ENCODE measurements at places on chromosomes 7 and 10.

DNA sequence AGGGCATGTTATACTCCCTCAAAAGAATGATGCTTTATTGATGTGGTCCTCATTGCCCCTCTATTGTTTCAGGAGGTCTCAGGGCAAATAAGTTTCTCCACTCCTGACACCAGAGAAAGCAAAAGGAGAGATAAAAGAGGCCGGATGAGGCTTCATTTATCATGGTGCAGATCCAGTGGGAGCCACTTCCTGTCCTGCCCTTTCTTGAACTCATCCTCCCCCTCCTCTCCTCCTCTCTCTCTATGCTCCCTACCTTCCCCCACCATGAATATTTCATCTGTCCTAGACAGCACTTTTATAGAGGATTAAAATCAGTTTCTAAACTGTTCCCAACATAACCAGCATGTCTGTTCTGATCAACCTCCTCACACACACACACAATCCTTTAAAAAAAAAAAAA is 172.2 kb upstream of the KMT2E start:
- no peak for DNase-seq

GRCh38 chr10:119090026-119090795 is 9.6 kb upstream of the EIF3A start:
- peak; percentile 63 for DNase-seq

GRCh38 chr7:82624337-82624736 is 180.8 kb upstream of the CACNA2D1 start:
- no peak for DNase-seq

GRCh38 chr7:117567781-117568180 is 88.0 kb downstream of the CFTR start:
- no peak for DNase-seq

GRCh38 chr7:134985894-134986362 is 380 bp upstream of the AGBL3 start:
- no peak for DNase-seq

DNA sequence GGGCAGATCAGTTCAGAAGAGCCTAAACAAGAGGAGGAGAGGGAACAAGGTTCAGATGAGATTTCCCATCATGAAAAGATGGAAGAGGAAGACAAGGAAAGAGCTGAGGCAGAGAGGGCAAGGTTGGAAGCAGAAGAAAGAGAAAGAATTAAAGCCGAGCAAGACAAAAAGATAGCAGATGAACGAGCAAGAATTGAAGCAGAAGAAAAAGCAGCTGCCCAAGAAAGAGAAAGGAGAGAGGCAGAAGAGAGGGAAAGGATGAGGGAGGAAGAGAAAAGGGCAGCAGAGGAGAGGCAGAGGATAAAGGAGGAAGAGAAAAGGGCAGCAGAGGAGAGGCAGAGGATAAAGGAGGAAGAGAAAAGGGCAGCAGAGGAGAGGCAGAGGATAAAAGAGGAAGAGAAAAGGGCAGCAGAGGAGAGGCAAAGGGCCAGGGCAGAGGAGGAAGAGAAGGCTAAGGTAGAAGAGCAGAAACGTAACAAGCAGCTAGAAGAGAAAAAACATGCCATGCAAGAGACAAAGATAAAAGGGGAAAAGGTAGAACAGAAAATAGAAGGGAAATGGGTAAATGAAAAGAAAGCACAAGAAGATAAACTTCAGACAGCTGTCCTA is 52.7 kb upstream of the AGBL3 start:
- no peak for DNase-seq

- DNase-seq, result no peak
Observed at GRCh38 chr7:84058311-84059076, 136.1 kb downstream of the SEMA3A start.

GRCh38 chr7:149713061-149713730 is 60.2 kb downstream of the ZNF467 start:
- DNase-seq, result no peak

- DNase-seq, result no peak
Observed at GRCh38 chr10:47358457-47358856, 10.3 kb downstream of the RBP3 start.

- no peak for DNase-seq
Observed at GRCh38 chr10:563827-564226, 125.6 kb downstream of the DIP2C start.

DNA sequence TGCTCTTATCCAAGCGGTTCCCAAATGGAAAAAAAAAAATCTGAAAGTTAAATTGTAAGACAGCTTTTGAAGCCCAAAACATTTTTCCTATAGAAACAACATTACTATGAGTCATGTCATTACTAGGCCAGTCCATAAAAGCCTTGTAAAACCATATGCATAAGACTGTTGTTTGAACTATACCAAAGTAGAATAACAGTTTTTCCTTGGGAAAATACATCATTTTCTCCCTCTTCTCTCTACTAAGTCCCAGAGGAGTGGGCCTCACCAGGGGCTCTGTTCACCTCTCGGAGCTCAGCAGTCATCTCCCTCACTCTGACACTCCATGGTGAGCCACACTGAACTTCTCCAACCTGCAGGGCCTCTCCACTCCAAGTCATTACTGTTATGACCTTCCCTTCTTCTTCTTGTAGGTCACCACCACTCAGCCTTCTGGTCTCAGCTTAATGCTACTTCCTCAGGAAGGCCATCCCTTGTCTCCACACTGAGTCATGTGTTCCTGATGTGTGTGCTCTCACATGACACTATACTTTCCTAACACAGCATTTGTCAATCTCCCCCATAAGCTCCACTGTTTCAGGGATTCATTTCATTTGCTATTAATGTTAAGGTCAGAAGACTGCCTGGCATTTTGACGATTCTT is 32.5 kb downstream of the ZNF438 start:
- peak; percentile 59 for DNase-seq

GRCh38 chr7:40786909-40787308 is 652.1 kb downstream of the SUGCT start:
- DNase-seq, result no peak

GRCh38 chr7:74312418-74313028 is 23.3 kb downstream of the CLIP2 start:
- DNase-seq, result peak; percentile 44

GRCh38 chr7:514242-514641 is 5.4 kb downstream of the PDGFA start:
- DNase-seq, result no peak

DNA sequence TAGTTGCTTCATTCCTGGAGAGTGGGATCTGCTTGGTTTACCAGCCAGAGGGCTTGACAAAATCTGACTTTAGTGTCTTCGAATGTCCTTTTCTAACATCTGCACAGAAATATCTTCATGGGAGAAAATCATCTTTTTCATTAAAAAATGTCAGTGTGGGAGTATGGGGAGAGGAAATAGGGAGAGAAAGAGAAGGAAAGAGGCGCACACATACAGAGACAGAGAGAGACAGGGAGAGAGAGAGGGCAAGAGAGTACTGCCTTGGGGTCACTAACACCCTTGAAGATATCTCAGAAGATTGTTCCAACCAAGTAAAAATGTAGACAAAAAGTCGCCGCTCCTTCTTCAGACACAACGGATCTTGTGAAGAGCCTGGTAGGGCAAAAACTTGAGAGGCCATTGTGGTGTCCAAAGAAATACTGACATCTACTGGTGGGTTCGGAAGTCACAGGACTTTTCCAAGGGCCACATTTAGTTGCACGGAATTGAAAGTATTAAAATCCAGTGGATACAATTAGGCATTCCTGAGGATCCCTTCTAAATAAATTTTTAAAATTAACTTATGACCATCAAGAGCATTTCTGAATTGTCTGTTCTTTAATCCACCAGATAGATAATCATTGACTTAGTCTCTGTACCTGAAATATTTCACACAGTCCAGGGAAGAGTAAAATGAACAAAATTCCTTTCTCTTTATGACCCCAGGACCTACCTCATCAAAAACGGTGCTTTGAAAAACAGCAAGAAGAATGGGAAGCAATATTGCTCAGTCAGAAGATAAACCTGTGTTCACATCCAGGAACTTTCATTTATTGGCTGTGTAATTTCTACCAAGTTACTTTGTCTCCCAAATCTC is 29.7 kb downstream of the VIM start:
- peak; percentile 90 for DNase-seq

DNA sequence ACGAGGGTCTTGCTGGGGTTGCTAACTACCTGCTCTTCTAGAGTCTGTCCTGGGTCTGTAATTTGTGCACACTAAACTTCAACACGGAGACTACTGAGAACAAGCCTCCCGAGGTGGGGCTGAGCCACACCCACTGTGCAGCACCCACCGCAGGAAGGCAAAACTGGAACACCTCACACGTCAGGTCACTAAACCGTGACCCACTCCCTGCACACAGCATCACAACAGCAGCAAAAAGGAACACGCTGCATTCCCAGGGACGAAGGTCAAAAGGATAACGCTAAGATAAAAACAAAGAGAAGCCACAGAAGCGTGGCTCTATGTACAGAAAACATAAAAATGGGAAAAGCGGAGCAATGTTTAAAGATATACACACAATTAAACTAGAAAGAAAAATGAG is 170.1 kb downstream of the MAD1L1 start:
- no peak for DNase-seq

- no peak for DNase-seq
Observed at GRCh38 chr7:111339006-111339405, 223.3 kb downstream of the IMMP2L start.

- no peak for DNase-seq
Observed at GRCh38 chr10:62063795-62064472, 162.4 kb downstream of the ARID5B start.

GRCh38 chr7:73727952-73728351 is 8.5 kb upstream of the STX1A start:
- DNase-seq, result no peak

- DNase-seq, result no peak
Observed at GRCh38 chr10:6162589-6163356, 40.0 kb upstream of the PFKFB3 start.

DNA sequence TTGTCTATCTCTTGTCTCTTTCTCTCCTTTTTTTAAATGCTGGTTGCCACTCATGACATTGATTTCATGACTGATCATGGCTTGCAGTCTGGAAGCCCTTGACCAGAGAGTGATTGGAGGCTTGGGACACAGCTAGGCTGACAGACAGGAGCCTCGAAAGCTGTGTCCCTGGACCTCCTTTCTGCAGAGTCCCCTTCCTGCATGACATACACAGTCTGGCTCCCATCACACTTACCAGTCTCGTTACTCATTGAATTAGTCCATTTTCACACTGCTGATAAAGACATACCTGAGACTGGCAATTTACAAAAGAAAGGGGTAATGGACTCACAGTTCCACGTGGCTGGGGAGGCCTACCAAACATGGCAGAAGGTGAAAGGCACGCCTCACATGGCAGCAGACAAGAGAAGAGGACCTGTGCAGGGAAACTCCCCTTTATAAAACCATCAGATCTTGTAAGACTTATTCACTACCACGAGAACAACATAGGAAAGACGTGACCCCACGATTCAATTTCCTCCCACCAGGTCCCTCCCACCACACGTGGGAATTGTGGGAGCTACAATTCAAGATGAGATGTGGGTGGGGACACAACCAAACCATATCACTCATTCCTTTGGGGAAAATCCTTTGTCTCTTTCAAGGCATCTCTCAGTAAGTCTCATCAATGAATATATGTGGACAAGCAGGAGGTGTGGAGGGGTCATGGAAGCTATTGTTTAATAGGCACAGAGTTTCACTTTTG is 102.3 kb downstream of the TBXAS1 start:
- DNase-seq, result no peak

- DNase-seq, result no peak
Observed at GRCh38 chr10:72337722-72338121, 17.0 kb downstream of the DNAJB12 start.

DNA sequence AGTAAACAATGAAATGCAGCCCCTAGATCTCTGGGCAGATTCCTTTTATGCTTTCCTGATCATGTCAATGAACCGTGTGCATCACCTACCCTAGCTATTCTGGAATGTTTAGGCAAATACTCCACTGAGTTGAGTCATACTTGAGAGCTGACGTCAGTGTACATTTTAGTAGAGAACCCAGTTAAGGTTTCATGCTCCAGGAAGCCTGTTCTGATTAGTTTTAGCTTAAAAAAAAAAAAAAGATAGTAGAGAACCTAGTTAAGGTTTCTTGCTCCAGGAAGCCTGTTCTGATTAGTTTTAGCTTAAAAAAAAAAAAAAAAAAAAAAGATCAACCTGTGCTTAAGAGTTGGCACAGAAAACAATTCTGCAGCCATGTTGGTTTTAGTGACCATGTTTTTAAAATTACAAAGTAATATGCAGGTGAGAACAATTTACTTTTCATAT is 3.7 kb upstream of the MCU start:
- no peak for DNase-seq

DNA sequence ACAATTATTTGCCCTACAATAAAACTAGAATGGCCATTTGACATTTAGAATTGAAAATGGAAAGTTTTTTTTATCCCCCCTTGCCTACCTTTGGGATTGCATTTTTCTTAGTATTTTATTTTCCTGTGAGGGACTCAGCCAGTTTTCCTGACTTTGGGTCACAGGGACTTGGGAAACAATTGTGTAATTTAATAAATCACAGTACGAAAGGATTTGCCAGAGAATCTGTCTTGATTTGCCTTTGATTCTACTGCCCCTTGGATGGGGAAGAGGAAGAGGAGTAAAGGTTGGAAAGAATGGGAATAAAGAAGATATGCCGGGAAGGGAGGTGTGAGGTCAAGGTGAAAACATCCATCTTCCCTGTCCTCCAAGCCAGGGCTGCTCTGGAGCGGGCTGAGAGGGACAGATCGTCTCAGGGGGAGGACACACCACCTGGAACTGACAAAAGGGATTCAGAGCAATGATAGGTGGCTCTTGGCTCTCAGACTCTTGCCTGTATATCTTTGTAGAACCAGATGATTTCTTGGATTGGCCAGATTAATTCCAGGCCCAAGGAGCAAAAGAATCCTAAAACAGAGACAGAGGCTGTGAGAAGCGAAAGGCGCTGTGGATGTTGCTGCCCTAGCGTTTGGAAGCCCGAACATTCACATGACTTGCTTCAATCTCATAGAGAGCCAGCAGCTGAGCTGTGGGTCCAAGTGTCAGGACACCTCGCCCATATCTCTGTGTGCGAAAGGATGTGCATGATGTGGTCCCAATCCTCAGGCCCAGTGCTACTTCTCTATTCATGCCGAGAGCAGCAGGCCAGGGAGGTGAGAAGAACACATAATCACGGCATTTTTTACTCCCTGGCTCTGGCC is 50.3 kb upstream of the ZEB1 start:
- no peak for DNase-seq

GRCh38 chr7:132455378-132455777 is 120.9 kb downstream of the PLXNA4 start:
- peak; percentile 72 for DNase-seq

GRCh38 chr10:24603333-24603732 is 120.4 kb downstream of the ARHGAP21 start:
- DNase-seq, result no peak

DNA sequence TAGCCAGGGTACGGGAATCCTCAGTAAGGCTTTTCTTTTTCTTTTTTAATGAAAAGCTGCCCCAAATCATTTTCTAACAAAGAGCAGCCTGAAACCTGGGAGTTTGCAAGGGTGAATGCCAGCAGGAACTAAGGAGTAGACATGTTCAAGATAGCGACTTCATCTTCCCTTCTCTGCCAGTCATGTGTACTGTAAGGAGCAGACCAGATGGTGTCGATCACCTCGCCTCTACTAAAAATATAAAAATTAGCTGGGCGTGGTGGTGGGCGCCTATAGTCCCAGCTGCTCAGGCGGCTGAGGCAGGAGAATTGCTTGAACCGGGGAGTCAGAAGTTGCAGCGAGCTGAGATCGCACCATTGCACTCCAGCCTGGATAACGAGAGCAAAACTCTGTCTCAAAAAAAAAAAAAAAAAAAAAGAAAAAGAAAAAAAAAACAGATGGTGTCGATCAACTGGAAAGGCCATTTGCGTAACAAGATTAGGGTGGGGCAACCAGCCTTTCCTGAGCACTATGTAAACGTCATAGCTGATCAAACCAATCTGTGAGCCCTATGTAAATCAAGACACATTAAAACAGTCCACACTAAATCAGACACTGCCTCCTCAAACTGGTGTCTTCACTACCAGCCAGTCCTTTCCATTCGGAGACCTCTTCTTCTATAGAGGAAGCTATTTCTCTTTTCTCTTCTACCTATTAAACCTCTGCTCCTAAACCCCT is 33.8 kb downstream of the NOLC1 start:
- DNase-seq, result no peak
